ENCODE measurements at places on chromosomes 4 and X.

GRCh38 chrX:110216027-110216426, 101.9 kb downstream of the AMMECR1 start:
- no peak for DNase-seq

- DNase-seq, result no peak
These were observed 46.9 kb upstream of the HCCS start for GRCh38 chrX:11064276-11064675.

DNA sequence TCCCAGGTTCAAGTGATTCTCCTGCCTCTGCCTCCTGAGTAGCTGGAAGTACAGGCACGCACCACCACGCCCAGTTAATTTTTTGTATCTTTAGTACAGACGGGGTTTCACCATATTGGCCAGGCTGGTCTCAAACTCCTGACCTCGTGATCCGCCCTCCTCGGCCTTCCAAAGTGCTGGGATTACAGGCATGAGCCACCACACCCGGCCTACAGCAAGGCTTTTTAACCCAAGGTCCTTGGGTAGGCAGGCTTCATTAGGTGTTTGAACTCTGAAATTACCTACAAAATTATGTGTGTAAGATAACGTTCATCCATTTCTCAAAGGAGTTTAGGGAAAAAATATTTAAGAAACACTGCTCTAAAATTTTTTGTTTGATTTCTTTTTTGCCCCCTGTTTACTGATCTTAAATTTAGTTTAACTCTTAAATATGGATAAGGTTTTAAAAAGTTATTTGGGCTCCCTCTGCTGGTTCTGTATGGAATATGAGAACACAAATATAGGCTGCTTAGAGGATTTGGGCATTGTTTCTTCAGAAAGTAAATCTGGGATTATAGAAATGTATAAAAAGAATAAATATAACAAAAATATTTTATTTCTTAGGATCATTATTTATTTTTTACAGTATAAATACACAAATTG, 92.8 kb downstream of the CBR4 start:
- no peak for DNase-seq

- DNase-seq, result no peak
These were observed 304.9 kb upstream of the RPS6KA3 start for GRCh38 chrX:20571611-20572010.

GRCh38 chr4:179097741-179098140, 1655.5 kb upstream of the AGA start:
- DNase-seq, result no peak

- no peak for DNase-seq
These were observed 10.4 kb downstream of the MAD2L1 start for GRCh38 chr4:120056246-120056645.

DNA sequence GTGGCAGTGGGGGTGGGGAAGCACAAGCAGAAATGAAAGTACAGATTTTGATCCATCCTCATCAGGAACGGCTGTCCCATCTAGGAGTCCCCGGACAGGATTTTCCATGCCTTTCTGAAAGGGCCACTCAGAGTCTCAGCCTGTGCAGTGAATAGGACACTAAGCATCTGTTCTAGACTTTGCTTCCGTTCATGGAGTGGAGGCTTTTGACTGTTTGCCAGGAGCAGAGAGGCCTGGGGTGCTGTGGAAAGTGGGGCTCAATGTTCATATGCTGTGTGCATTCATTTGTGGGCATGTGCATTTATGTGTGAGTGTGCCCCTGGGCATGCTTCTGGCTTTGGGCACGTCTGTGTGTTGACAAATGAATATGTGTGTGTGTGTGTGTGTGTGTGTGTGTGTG, 25.6 kb upstream of the MAMLD1 start:
- no peak for DNase-seq

DNA sequence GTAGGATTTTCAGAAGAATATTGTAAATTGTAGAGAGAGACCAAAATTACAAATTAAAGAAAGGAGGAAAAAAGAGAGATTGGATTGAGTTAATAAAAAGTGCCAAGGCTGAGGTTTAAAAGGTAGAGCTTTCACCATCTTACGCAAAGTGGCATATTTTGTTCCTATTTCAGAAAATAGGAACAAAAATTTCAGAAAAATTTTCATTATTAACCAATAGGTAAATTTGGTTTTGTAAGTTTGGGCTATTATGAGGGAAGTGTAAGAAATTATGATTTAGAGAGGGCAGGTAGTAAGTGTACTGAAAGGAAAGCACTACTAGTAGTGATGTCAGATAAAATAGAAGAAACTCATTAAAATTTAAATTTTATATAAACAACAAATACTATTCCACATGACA, 479.7 kb downstream of the ACTRT1 start:
- DNase-seq, result no peak

DNA sequence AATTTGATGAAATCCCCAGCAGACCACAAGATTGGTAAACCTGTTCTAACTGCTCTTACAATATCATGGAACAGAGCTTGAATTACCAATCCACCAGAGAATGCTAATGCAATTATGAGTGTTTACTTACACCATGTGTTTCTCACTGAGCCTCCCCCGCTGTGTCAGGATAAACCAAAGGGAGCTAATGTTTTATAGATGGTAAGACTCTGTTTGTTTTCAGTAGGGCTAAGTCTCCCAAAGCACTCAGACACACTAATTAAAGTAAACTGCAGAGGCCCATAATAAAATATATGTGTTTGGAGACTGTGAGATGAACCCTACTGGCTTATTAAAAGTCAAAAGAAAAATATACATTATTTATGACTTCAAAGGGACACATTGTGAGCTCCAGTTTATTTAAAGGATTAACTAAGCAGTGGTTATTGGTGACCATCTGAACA, 261.7 kb upstream of the FAM241A start:
- no peak for DNase-seq

GRCh38 chr4:106775636-106776035, 260.5 kb downstream of the DKK2 start:
- DNase-seq, result no peak

DNA sequence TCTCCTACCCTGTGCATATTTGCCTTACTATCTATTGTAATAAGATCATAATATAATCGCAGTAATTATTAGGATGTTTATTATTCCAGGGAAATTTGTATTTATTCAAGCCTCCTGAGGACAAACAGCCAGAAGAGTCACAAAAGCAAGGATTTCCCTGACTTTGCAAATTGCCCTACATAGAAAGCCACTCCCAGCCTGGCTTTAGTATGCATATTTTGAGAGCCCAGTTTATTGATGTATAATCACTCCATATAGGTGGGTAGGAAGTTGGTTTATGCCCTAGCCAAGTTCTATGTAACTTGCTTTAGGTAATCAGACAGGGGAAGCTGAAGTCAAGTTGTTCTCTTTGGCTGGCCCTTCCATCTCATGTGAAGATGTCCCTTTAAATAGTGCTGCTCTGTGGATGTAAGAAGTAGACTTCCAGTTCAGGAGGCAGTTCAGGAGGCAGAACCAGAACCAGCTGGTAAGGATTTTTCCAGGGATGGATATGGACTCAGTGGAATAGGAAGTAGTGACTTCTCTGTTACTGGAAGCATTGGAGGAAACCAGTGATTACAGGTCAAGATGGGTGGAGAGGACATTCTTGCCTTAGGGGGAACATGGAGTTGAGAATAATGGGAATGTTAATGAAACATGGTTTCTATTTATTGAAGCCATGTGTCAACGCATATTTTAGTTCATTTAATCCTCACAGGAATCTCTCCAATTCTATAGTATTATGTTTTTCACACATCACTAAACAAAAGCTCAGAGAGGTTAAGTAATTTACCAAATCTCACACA, 70.5 kb upstream of the KIT start:
- no peak for DNase-seq

- no peak for DNase-seq
These were observed 165.4 kb upstream of the MAD2L1 start for GRCh38 chr4:120232050-120232449.

- no peak for DNase-seq
These were observed 67.1 kb downstream of the PRDM5 start for GRCh38 chr4:120855307-120856001.

GRCh38 chr4:138408758-138409157, 166.6 kb upstream of the SLC7A11 start:
- DNase-seq, result no peak

DNA sequence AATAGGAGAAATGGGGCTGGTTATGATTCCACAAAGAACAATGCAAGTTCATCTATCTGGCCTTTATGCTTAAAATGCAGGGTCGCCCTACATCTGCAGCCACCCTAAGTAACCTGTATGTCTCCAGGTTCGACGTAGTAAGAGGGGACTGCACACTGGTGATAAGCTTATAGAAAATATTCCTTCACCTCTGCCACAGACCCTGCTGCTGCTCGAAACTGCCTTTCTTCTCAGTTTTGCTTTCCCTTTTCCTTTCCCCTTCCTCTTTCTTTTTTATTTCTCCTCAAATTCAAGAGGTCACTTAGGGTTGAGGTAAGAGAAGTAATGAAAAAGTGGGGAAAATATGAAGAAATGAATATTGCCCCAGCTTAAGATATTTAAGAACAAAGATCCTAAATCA, 123.5 kb downstream of the DCHS2 start:
- DNase-seq, result no peak

DNA sequence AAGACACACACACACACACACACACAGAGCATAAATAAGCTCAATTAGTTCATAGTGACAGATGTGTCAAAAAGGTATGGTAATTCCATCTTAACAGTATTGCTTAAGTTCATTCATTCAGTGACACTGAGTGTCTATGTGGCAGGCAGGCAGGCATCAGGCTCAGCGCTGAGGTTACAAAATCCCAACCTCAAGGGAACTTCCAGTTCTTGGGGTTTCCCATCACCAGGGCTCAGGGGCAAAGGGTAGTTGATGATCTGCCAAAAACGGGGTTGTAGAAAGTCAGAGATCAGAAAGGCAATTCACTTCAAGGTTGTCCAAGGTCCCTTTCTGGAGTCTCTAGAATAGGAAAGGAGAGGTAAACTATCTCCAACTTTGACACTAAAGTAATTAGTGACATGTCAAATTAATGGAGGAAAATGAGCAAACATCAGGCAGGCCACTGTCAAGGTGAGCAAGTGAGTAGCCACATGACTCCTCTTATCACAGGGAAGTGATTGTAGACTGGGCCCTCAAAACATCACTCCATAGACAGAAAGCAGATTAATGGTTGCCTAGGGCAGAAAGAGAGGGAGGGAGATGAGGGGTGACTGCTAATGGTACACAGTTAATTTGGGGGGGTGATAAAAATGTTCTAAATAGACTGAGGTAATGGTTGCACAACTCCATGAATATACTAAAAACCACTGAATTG, 41.8 kb downstream of the GPC4 start:
- no peak for DNase-seq

GRCh38 chrX:43087830-43088229, 309.9 kb upstream of the PPP1R2C start:
- no peak for DNase-seq

GRCh38 chr4:1705732-1706131, 6.4 kb downstream of the SLBP start:
- DNase-seq, result no peak

DNA sequence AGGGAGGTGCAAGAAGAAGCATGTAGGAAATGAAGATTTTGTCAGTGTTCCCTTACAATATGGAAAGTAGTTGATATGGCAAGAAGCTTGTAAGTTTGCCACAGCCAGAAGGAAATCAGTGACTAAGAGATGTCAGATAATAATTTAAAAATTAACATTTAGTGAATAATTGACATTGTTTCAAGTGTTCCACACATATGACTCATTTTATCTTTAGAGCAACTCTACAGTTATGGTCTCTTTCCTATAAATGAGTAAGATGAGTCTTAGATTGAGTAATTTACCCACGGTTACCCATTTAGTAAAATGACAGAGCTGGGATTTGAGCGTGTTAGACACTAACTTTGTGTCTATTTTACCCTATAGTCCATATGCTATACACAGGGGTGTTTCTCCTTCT, 300.3 kb upstream of the IRS4 start:
- no peak for DNase-seq

- DNase-seq, result no peak
These were observed 56.3 kb upstream of the NOCT start for GRCh38 chr4:138959097-138959815.

- DNase-seq, result no peak
These were observed 38.9 kb upstream of the PHEX start for GRCh38 chrX:21993265-21993664.

DNA sequence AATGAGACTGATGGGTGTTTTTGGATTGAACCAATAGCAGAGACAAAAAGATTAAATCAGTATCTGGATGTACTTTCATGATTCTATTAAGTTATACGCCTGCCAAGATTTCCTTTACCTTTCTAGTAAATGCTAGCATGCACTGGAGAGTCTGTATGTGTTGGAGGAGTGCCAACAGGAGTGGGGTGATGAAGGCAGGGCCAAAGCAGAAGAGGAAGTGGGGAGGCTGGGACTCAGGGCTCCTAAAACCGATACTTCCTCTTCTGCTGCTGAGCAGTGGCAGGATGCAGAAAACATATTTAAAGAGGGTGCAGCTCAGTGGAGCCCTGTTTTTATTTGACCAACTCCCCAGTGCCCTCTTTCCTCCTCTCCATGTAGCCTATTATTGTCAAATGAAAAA, 5.6 kb downstream of the CYSLTR1 start:
- peak; percentile 14 for DNase-seq

DNA sequence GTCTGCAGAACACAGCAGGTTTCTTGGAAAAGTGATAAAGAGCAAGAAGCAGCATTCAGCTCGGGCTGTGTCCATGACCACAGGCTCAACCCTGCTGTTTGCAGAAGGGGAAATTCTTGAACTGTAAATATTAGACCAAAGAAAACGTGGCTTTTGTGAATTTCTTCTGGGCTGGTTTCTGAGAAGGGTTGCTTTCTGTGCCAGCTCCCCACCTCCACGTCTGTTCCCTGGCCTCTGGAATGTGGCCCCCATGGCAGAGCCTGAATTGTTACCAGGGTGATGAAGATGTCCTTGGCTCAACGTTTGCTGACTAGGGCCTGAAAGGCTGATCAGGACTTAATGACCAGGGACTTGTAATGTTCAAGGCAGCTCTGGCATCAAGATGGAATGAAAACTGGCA, 116.0 kb downstream of the CPEB2 start:
- DNase-seq, result no peak

GRCh38 chr4:4248885-4249203, 821 bp upstream of the TMEM128 start:
- no peak for DNase-seq

DNA sequence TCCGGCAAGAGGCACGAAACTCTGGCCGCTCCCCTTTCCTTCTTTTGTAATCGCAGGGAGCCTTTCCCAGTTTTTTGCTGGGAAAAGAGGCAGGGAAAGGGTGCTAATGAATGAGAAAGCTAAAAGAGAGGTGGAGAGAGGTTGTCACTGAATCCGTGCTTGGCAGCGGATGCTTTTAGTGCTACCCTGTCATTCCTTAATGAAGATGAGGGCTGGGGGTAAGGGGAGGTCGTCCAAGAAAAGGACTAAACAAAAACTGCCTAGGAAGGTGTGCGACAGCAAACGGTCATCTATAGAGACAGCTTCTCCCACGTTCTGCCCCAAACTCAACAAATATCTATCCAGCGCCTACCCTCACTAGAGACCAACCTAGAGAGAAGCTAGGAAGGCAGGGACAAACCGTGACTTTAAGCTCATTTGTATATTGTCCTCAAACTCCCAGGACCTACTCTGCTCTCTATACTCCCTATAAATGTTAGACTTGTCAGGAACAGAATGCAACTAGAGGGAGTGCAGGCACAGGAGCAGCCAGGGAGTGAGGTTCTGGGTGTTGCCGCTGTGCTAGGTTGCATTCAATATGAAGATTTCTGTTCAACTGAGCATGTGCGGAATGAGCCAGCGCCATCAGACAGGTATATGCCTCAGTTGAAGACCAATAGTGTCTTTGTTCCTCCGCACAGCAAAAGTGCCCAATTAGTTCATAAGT, 777 bp upstream of the CASK start:
- peak; percentile 32 for DNase-seq

Data from activated naive CD4-positive, alpha-beta T cell treated with Interleukin-2 at 50 U/mL for 16 hours (primary cell).